Keratinocyte (primary cell): ENCODE measurements at places on chromosomes 5 and 9. TPM values are rescaled to one million over a fixed set of nuclear protein-coding genes. Genes with fewer than 3 reads are reported as not detected.

DNA sequence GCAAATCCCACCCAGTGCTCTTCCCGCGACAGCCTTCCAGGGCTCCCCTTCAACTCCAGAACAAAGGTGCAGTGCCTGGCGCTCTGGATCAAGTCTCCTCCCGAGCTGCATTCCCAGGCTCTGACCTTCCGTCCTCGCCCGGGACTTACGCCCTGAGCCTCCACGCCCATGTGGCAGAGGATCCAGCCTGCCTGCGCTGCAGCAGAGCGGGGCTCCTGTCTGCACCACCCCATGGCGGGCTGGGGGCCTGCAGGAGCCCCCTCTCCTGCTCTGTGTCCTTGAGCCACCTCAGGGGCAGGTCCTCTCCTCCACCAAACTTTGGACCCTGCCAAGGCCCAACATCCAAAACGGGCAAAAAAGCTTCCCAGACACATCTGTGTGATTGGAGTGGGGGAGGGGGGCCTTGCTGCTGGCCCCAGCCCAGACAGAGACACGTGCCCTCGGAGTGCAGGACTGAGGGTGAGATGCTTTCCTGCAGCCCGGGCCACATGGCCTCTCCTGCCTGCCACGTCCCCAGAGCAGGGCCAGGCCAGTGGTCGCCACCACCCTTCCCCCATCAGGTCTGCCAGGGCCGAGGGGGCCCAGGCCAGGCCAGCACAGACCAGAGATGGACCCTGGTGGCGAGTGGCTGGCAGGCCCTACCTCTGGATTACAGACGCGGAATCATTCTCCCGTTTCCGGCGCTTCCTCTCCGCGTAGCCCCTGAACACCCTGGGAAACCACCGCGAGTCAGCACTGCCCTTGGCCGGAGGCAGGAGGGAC, 4.4 kb downstream of the NSMF start:
- DNase-seq: no peak

DNA sequence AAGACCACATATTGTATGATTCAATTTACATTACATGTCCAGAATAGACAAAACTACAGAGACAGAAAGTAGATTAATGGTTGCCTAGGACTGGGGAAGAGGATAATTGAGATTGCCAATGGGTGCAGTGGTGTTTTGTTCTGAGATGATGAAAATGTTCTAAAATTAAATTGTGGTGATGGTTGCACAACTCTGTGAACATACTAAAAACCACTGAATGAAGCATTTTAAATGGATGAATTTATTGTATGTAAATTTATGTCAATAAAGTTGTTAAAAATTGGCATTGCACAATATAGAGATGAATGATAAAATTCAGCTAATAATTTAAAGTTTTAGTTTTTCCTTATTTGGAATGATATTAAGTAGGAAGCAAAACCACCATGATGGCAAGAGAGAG, 109.5 kb upstream of the NR4A3 start:
- DNase-seq: no peak

DNA sequence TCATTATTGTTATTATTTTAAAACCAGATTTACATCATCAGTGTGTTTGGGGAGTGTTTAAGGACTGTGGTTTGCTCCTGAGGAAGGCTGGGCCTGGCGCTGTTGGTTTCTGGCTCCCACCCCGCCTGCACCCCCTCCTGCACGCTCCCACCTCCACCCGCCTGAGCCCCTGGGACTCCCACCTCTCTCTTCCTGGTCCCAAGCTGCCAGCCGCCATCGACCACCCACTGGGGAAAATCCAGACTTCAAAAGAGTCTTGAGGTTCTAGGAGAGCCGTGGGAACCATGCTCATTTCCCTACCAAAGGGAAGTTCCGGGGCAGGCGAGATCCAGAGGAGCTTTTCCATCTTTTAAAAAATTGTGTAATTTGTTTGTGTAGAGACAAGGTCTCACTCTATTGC, 35.0 kb upstream of the FUBP3 start:
- DNase-seq: no peak

GRCh38 chr5:14186059-14186830, 43.1 kb downstream of the TRIO start:
- DNase-seq: no peak

- no peak for DNase-seq
These were observed 54.2 kb upstream of the HSPA9 start for GRCh38 chr5:138629392-138629791.

- DNase-seq: no peak
These were observed 473.9 kb downstream of the NR2F1-AS1 start for GRCh38 chr5:93107141-93107540.

GRCh38 chr5:6483880-6484382, 35.3 kb downstream of the UBE2QL1 start:
- DNase-seq: no peak

DNA sequence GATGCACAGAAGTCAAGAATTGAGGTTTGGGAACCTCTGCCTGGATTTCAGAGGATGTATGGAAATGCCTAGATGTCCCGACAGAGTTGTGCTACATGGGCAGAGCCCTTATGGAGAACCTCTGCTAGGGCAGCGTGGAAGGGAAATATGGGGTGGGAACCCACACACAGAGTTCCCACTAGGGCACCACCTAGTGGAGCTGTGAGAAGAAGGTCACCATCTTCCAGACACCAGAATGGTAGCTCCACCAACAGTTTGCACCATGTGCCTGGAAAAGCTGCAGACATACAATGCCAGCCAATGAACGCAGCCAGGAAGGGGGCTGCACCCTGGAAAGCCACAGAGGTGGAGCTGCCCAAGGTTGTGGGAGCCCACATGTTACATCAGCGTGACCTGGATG, 104.5 kb downstream of the STK32A start:
- DNase-seq: no peak

- no peak for DNase-seq
These were observed 26.1 kb upstream of the MACIR start for GRCh38 chr5:103232393-103232999.

- DNase-seq: no peak
These were observed 94.1 kb upstream of the SNX2 start for GRCh38 chr5:122680623-122681350.

DNA sequence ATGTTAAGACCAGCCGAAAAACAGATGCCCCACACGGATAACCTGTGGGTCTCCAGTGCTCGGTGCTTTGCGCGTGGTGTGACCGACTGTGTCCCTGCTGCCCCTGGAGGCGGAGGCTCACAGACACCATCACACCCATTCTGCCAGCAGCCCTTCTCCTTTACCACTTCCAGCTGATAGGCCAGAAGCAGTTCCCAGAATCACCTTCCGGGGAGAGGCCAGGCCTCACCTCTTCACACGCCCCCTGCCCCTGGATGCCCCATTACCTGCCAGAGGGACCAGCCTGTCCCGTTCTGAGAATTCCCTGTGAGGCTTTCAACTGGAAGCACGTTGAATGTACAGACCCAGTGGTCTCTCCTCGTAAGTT, 21.6 kb upstream of the LRRC14B start:
- DNase-seq: no peak

GRCh38 chr9:37908698-37909186, 4.8 kb upstream of the SLC25A51 start:
- DNase-seq: no peak

- DNase-seq: no peak
These were observed 400.9 kb upstream of the MEF2C start for GRCh38 chr5:89283728-89284493.

DNA sequence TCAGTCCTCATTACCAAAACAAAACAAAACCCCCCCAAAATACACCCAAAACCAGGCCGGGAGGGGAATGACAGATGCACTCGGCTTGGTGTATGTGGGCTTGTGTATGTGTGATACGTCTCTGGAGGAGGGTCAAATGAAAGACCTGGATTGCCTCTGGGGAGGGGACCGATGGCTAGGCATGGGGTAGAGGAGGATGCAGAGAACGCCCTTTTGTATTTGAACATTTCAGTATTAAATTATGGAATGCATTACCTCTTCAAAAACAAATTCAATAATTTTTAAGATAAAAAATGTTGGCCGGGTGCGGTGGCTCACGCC, 61.4 kb downstream of the LMX1B start:
- DNase-seq: no peak

DNA sequence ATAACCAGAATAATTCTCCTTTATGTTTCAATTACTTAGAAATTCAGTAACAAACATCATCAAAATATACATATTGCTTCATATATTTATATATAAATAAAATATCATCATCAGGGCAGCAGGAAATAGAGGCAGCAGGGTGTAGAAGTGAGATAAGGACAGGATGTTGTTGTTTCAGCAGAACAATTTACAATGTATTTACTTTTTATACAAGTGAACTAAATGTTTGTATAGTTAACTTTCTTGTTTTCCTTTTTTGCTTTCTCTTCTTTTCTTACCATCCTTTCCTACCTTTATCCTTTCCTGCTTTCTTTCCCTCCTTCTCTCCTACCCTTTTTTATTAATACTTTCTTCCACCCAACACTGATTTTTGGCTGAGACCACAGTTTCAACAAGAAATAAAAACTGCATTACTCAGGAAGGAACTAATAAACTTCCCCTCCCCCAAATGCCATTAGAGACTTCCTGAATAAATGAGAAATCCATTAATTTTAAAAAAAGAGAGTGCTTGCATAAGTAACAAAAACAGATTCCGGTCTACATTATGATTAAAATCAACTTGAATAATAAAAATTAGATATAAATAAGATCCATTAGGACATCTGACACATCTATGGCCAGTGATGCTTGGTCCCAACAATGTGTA, 159.8 kb upstream of the ACOT12 start:
- DNase-seq: no peak

DNA sequence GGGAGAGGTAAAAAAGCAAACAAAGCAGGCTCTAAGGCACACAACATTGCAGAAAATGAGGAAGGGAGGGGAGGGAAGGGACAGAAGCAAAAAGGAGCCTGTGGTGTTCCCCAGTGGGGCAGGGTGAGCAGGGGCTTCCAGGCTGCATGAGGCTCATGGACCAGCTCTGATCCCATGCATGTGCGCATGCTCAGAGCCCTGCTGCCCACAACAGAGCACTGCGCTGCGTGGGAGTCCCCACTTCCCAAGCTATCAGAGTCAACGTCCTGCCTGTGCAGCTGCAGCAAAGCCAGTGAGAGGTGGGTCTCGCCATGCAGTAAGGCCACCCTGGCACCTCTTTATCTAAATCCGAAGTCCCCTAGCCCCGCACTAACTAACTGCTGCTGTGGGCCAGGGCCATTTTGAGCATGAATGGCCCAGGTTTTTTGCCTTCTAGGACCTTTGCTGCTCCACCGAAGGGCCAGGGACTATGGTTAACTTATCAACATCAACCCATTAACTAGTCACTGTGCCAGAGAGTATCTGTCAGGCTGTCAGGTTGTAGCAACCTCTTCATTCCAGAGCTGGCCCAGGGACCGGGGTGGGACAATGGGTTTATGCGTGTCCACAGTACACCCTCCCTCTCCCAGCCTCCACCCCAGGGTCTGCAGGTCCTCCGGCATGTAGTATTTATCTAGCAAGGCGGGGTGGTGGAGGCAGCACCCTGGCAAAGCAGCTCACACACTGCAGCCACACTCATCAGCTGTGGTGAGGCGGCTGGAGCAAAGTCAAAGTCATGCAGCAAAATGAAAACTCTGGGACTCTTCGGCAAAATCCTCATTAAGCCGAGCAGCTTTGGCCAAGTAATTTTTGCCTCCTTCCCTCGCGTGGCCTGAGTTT, 123.6 kb downstream of the SAXO1 start:
- no peak for DNase-seq

Gene OR2Y1
- polyA plus RNA-seq: not detected in 3 replicates

Gene ADAMTS19
- 0.08 to 0.15 TPM (median 0.09 TPM) in 3 replicates for polyA plus RNA-seq

Gene ARL14EPL
- not detected in 3 replicates for polyA plus RNA-seq

Gene ANKRD18B
- polyA plus RNA-seq: 1.1 to 16.9 TPM (median 2.9 TPM) in 3 replicates

Gene SCGB3A1
- not detected in 3 replicates for polyA plus RNA-seq

Gene NMUR2
- polyA plus RNA-seq: 0.05 TPM in 1 of 3 replicates, not detected in the others
